T-helper 1 cell (primary cell): ENCODE measurements at places on chromosomes 11 and 22.

GRCh38 chr11:65078151-65078550 lies 5.7 kb downstream of the CDCA5 start:
- DNase-seq: no peak

DNA sequence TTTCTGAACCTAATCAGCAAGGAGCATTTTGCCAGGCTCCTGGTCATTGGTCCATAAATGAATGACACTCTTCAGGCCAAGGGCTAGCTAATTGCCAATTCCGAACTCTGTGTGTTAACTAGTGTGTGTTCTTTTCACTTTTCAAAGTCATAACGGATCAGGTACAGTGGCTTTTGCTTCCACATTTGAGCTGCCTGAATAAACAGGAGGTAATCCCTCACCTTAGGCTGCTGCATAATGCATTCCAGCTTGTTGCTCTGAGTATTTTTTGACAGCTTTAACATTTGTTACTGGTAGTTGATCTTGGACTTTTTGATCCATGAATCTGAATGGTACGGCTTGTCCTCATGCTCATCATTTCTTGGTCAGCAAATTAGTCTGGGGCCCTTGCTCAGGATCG lies 485.1 kb downstream of the CNTN5 start:
- no peak for DNase-seq

- DNase-seq: no peak
Observed at GRCh38 chr22:37032535-37033460, 13.3 kb downstream of the MPST start.

DNA sequence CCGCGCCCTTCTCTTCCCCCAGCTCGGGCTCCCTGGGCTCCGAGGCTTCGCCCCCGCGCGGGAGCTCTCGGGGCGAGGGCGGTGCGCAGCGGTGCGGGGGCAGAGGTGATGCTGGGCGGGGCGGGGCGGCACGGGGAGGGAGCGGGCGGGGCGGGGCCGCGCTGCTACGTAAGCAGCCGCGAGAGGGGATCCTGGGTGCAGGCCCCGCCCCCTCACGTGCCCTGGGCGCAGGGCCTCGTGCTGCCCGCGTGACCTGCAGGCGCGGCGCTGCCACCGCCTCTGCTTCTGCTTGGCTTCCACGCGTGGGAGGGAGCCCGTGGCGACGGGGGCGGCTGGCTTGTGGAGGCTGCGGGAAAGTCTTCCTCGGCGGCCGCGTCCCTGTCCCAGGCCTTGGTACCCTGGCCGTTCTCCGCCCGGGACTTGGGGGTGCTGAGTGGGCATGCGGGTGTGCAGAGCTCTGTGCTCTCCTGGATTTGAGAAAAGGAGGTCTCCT lies 132.6 kb upstream of the HSD17B12 start:
- DNase-seq: no peak

- peak; percentile 8 for DNase-seq
Observed at GRCh38 chr11:14357881-14358728, 878 bp downstream of the RRAS2 start.

DNA sequence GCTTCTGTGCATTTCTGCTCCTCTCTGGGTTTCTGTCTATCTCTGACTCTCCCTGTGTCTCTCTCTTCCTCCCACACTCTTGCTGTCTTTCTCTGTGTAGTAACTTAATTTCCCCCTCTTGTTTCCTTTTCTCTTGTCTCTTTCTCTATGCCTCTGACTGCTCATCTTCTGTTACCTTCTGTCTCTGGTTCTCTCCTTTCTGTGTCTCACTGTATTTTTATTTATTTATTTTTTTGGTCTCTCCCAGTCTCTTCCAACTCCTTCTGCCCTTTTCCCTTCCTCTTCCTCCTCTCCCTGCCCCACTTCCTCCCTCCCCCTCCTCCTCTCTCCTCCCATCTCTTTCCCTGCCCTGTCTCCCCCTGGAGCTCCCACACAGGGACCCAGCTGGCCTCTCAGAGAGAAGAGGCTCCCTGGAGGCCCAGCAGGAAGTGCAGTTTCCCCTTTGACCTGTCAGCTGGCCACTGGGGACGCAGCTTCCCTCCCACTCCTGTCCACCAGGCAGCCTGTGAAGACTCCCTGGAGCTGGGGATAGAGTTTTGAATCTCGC lies 38.3 kb upstream of the MYH9 start:
- DNase-seq: no peak

GRCh38 chr22:23762842-23763578 lies at the start of gene C22orf15:
C22orf15 (plus strand) TSS chr22:23762990; CDS start chr22:23763307, 317 bp downstream.
- no peak for DNase-seq

DNA sequence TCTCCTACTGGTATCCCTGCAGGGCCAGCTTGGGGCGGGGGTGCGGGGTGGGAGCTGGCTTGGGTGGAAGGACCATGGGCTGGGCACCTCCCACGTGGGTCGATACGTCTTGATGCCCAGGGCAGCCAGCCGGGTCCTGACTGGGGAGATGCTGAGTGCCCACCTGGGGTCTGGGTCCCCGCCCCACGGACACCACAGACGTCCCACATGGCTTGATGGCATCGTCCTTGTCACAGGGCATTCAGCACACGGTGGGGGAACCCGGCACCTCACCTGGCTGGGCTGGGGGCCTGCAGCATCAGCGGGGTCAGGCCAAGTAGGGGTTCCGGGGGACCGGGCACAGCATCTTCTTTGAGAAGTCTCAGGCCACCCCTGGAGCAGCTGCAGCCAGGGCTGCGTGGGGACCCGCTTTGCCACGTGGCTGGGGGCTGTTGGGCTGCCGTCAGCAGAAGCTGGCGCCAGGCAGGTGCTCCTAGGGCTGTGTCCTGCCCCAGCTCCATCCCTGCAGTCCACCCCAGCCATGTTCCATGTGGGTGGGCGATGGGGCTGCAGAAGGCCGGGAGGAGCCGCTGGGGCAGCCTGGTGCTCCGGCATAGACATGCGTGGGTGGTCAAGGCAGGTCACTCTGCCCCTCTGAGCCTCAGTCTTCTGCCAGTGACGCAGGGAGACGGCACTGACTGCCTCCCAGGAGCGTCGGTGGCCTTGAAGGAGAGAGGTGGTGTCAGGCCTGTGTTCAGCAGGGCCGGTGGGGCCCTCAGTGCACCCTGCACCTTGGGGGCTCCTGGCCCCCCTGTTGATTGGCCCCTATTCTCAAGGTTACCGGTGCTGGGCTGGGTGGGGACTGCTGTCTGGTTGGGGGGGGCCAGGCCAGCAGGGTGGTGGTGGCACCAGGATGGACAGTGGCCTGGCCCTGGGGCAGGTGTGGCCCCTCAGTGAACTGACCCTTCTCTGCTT lies 8.4 kb downstream of the SELENOO start:
- DNase-seq: no peak

- no peak for DNase-seq
Observed at GRCh38 chr11:62430425-62430824, 11.6 kb downstream of the SCGB1A1 start.

DNA sequence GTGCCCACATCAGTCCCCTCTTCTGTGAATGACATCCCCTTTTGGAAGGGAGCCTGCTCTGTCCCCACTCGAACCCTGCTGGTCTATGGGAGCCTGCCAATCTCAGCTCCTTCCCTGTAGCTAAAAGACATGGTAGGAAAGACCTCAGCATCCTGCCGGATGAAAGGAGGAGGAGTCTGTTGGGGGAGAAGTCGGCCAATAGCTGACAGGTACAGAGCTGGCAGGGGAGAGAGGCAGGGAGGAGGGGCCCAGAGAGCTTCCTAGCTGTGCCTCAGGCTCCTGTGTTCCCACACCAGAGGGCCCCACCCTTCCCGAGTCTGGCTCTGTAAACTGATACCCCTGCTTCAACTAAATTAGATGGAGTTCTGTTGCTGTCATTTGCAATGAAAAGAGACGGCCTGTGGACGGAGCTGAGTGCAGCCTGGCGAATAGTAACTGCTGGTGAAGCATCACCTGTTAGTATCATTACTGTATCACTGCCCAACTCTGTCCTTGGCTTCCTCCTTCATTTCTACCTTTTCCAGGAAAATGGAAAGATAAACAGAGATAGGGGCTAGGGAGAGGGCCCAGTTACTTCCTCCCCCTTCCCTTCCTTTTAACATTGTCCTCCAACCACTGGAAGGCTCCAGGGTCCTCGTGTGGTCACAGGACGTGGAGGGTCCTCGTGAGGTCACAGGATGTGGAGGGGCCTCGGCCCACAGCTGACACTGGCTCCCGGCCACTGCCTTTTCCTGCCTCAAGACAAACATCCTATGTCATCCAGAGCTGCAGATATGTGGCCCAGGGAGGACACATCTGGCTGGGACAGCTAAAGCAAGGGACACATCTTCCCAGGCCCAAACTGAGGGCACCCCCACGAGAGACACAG lies 15.1 kb downstream of the FXYD6 start:
- no peak for DNase-seq
